ENCODE measurements at places on chromosomes 16 and 17.

GRCh38 chr16:24189941-24190340 is 66.2 kb upstream of the CACNG3 start:
- no peak for DNase-seq

GRCh38 chr16:50736448-50736847 is 5.4 kb upstream of the CYLD start:
- no peak for DNase-seq

DNA sequence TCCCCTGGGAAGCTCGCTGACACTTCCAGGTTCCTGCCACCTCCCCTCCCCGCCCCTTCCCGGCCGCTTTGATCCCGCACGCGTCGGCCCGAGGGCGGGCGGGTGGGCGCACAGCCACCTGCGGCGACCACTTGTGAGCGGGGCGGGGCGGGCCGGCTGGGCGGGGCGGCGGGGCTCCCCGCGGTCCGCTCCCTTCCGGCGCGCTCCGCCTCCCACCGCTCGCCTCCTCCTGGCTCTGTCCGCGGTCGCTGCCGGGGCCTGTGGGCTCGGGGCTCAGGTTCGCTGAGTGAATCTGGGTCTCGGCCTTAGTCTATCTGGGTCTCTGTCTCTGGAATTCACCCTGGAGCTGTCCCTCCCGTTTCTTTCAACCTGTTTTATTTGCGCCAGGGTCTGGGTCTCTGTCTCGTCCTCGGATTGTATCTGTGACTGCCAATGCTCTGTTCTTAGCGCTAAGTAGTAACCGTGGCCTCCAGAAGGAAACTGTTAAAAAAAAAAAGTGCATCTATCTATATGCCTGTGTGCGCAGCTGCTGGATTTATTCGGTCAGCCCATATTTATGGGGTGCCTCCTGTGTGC is 2.7 kb upstream of the HES7 start:
- DNase-seq: peak; percentile 65

DNA sequence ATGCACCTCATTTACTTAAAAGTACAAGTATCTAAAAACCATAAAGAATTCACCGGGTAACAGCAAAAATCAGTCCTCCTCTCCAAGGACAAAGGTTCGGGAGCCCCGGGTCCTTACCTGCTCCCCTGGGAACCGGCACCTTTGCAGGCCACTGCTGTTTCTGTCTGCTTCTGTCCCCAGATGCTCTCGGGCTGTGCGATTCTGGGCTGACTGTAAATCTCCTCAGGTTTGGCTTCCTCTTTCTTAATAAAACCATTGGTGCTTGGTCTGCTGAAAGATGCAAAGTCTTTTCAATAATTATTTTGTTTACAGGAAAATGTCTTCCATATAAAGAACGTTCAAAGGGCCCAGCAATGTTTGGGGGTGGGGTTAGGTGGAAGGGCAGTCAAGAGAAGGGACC is 63.9 kb downstream of the MARCHF10 start:
- DNase-seq: no peak

All from frontal cortex (tissue), 4 donors.